ENCODE measurements at places on chromosomes 1 and 21.

GRCh38 chr21:33300701-33301631 lies 23.8 kb upstream of the IFNAR1 start:
- DNase-seq, result no peak

- no peak for DNase-seq
Observed at GRCh38 chr1:50591598-50591997, 168.4 kb upstream of the DMRTA2 start.

GRCh38 chr1:99944192-99944591 lies 25.6 kb upstream of the SLC35A3 start:
- no peak for DNase-seq

DNA sequence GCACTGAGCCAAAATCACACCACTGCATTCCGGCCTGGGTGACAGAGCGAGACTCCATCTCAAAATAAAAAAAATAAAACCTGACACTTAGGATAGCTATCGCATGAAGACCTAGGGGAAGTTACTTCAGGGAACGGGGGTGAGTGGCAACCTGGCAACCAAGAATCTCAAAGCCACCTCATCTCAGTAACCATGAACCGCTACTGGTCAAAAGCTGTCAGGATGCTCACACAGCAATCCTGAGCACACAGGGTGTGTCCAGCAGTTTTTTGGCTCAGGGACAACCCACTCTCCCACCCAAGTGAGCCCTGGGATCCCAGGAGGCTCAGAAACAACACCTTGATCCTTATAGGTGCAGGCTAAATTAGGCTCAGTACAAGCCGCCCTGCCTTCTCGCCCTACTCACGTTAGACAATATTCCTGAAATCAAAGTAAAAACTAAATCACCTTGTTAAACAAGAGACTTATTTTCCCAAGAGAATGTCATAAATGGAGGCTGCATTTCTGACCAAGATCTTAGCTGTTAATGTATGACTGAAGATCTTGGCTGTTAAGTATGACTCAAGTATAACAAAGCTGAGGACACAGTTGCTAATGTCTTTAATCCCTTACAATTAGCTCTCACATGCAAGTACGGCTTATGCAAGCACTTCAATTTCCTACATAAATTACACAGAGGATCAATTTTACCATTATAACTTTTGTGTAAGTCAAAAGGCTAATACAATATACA lies 48.3 kb upstream of the NADK start:
- DNase-seq, result no peak

- DNase-seq, result no peak
Observed at GRCh38 chr1:20351911-20352701, 61.4 kb downstream of the VWA5B1 start.

DNA sequence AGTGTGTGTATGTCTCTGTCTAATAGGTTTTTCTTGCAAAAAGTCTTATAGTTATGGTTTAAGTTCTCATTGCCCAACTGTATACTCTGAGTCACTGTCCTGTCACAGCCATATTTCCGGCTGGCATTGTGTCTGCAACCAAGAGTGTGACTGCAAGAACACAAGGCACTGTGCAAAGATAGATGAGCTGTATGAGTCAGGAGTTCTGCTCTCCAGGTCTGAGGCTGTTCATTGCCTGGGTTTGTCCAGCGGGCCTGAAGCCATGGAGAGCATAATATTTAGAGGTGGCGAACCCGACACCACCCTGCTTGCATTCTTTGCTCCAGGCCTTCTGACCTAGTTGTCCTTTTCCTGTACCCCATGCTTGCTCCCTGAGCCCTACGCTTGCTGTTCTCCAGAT lies 50.9 kb upstream of the CNIH3 start:
- DNase-seq, result no peak

- no peak for DNase-seq
Observed at GRCh38 chr1:20446796-20447195, 39.2 kb downstream of the CAMK2N1 start.

DNA sequence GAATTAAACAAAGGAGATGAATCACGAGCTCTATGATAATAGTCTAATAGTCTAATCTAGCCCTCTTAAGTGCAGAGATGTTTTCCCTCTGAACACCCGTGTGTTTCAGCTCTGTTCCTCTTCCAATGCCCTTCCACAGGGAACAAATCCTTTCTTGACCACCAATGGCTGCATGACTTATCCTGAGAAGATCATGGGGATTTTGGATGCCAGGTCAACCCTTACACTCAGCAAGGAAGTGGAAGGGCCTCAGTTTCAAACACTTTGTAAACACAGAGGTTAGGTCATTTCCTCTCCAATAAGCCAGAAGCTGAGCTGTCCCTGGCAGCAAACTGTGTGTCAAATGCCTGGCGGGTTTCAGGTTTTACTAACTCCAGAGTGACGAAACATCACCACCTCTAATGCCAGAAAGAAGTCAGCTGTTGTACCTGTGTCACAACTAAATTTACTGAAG lies 200.0 kb downstream of the GABPA start:
- peak; percentile 86 for DNase-seq

GRCh38 chr1:95042286-95042685 lies 30.5 kb downstream of the ALG14 start:
- no peak for DNase-seq

GRCh38 chr1:164731161-164731876 lies 172.3 kb downstream of the PBX1 start:
- DNase-seq, result no peak

DNA sequence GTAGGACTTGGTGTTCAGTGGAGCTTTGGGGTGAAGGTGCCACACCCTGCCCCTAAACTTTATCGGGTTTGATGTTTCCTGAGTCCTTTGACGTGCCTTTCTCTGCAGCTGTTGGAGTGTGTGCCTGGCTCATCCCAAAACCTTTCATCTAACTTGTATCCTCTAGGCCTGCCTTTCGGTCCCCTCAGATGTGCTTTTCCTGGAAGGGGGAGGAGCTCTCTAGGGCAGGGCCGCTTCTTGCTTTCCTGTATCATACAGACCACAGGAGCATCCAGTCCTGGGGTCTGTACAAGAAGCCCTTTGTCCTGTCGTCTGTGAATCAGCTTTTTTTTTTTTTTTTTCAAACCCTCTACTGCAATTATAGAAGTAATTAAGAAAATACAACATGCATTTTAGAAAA lies 35.7 kb downstream of the PTGFRN start:
- DNase-seq, result no peak

DNA sequence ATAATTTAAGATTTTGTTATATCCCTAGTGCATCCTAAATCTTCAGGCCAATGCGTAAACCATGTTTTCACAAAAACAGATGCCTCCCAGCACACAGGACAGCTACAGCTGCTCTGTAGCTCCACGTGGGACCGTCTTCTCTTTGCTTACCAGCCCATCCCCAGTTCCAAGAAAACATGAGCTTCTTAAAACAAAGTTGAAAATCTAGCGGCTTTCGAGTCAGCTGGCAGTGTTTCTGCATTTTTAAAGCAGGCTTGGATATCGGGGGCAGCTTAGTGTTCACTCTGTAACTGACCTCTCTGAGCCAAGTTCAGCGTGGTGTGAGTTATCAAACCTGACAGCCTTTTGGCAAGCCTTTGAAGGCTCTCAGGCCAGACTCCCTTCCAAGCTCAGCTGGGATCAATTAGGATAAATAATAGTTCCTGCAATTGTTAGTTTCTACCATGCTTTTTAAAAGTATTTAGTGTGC lies 881.5 kb downstream of the LTN1 start:
- no peak for DNase-seq

GRCh38 chr1:49197081-49197480 lies 420.4 kb upstream of the BEND5 start:
- DNase-seq, result no peak

- DNase-seq, result no peak
Observed at GRCh38 chr21:34928637-34929036, 120.5 kb downstream of the RUNX1 start.

DNA sequence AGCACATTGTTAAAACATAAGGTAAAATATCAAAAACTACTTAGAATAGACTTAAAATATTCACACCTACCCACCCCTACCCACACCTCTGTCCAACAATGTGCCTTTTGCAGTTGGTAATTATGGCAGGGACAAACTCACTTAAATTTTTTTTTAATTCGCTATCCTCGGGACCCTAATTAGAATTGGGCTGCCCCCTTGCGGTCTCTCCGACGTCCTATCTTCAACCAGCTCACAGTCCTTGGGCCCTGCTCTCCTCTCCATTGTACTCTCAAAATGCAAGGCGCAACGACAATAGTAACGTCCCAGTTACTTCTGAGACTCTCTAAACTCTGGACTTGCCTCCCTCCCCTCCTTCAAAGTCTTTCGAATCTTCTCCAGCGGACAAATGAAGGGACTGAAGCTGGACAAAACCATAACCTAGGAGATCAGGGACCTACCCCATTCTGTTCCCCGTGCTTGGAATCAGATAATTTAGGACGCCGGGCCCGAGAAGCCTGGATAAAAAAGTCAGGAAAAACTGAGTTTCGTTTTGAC lies 1.1 kb upstream of the CIART start:
- DNase-seq, result peak; percentile 77

GRCh38 chr1:221888218-221888617 lies 146.3 kb upstream of the DUSP10 start:
- no peak for DNase-seq

DNA sequence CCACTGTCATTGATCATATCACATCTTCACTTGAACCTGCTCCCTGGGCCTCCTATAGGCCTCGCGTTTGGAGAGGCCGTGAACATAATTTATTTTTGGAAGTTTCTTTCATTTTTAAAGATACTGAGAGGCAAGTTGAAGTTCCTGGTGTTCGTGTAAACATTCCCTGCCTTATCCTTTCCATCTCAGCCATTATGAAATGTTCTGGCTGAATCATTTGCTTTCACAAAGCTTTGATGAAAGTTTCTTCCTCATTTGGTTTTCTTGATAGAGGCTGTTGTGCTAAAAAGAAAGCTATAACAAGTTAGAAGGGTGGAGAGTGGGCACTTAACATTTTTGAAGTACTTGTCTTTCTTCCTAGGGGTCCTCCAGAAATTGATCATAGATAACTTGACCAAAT lies 15.5 kb downstream of the CAMTA1 start:
- DNase-seq, result no peak

GRCh38 chr1:163928069-163928468 lies 606.3 kb downstream of the NUF2 start:
- DNase-seq, result no peak

DNA sequence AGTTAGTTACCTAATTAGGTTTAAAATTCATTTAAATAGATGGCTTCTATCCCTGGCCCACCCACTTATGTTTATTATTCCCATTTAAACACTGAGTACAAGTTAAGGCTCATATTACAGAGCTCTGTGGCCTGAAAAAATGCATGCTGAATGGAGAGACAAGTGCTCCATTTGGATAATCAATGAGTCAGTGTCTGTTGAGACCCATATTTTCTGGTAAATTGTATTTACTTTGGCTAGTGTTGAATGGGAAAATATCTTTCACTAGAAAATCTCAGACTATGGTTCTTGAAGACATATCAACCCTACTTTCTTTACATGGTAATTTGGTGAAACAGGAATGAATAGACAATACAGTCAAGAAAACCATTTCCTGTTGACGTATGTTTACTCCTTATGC lies 356.0 kb downstream of the S1PR1 start:
- no peak for DNase-seq

GRCh38 chr21:31874812-31875212 lies 2.0 kb downstream of the HUNK start:
- DNase-seq, result no peak

DNA sequence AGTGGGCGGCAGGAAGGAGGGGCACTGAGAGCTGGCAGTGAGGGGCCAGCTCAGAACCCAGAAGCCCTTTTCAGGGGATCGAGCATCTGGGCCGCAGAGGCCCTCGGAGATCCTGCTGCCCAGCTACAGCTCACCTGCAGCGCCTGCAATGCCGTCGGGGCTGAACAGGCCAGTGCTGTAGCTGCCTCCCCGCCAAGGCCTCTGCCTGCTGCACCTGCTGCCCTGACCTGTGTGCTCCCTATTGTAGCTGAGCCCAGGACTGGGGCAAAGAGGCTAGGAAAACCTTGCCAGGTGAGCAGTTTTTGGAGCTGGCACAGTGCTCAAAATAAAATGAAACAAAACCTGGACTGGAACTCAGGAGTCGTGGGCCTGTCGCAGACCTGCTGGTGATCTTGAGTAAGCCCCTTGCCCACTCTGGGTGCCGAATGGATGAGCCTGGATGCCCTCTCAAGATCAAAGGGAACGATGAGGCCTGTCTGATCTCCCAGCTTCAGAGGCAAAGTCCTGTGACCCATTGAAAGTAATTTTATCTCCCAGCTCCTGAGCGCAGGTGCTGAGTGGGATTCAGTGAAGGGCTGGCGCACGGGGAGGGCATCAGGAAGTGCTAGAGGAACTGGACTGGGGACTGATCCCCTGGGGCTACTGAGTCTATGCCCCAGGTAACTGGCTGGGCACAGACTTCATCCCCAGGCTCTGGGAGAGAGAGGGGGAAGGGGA lies 154.6 kb downstream of the FOXD2 start:
- DNase-seq, result no peak

- DNase-seq, result no peak
Observed at GRCh38 chr1:228517655-228518054, 30.5 kb downstream of the RNF187 start.

DNA sequence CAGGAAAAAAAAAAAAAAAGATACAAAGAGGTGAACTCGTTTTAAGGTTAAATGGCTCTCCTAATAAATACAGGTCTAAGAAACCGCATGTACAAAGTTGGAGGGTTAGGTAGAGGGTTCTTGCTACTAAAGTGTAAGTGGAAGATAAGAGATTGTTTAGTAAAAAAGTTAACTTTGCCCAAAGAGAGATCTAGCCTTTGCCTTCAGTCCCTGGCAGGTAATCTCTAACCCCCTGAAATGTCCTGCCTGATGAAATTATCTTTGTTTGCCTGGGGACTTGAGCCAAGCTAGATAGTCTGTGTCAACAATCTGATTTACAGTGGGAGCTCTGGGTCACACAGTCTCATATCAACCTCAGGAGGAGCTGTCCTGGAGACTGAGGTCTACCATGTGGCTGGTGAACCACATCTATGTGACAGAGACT lies 57.6 kb downstream of the TRIM33 start:
- DNase-seq, result peak; percentile 68

GRCh38 chr1:203173566-203173965 lies 2.1 kb downstream of the MYBPH start:
- no peak for DNase-seq

DNA sequence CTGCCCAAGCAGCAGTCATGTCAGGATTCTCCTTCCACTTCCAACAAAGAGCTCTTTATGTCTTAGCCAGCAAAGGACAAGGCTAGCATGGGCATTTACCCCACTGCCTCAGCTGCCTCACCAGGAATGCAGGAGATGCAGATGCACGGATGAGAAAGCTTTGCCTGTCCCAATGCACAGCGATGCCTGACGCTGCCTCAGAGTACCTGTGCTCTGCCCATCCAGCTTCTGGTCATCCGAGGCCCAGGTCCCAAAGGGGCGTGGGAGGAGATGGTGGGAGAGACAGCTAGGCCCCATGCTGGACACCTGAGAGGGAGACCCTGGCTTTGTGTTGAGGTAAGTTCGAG lies 59.0 kb downstream of the IRF2BP2 start:
- DNase-seq, result no peak

GRCh38 chr1:224054611-224055010 lies 59.3 kb upstream of the FBXO28 start:
- DNase-seq, result no peak

Data from left lobe of liver (tissue), 2 donors.